BE2C (cell line): ENCODE measurements at places on chromosomes 1 and 21.

DNA sequence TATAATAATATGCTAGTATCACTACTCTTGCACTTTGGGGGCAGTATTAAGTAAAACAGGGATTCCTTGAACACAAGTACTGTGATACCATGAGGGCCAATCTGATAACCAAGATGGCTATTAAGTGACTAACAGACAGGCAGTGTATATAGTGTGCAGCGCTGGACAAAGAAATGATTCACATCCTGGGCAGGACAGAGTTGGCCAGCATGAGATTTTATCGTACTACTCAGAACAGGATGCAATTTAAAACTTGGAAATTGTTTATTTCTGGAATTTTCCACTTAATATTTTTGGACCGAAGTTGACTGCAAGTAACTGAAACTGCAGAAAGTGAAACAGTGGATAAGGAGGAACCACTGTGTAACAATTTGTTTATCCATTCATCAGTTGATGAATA lies 74.6 kb downstream of the DNTTIP2 start:
- peak; percentile 18 for DNase-seq

DNA sequence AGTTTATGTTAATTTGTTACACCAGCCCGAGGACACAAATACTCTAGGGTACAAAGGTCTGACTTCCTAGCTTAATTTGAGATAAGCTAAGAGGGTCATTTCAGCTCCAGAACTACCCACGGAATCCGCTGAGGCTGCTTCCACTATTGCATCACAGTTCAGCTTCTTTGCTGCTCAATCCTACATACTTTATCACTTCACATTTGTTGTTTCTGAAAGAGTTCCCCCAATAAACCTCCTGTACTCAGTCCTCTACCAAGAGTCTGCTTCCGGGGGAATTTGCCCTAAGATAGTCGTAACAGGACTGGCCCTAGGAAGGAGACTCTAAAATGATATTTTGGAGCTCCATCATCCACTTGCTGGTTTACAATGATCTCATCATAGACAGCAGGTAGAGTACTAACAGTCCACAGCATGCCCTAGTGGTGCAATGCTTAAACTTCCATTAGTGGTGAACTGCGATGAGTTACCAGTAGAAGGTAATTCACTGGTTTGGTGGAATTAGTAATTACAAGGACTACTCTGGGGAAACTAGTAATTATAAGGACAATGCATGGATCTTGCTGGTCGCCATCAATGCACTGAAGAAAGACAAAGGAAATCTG lies 229.3 kb downstream of the USH2A start:
- no peak for DNase-seq

DNA sequence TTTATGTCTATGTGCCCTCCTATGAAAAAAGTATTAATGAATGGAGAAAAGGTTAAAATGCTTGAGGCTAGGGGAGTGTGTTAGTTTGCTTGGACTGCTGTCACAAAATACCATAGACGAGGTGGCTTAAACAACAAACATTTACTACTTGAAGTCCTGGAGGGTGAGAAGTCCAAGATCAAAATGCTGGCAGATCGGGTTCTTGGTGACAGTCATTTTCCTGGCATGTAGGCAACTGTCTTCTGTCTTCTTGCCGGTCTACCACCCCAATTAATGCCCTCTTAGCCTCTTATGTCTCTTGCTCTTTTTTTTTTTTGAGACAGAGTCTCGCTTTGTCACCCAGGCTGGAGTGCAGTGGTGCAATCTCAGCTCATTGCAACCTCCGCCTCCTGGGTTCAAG lies 15.0 kb downstream of the ARID1A start:
- DNase-seq, result no peak

DNA sequence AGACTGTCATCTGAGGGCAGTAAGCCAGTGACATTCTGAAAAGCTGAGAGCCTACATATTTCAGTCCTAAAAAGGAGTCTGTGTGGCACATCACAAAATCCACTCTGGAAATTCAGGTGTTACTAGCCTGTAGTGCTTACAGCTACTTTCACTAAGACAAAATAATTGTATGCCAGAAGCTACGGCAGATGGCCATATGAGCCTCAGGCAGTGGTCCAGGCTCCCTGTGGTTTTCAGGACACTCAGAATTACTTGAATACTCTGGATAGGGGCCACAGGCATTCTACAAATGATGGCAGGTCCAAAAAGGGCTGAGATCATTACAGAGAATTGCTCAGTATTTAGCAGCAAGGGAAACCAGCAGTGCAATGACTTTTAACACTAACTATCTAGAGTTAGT lies 527.1 kb downstream of the MRPL39 start:
- DNase-seq, result no peak

- DNase-seq, result no peak
Observed at GRCh38 chr1:214342525-214342924, 61.6 kb downstream of the SMYD2 start.
